ENCODE measurements at places on chromosomes 4 and X.
A peak's percentile ranks its signal among the peaks of the same experiment; 100 is the strongest.

- no peak for DNase-seq
These were observed 48.0 kb downstream of the CXXC4 start for GRCh38 chr4:104446431-104447278.

GRCh38 chr4:9925750-9926439 is 95.4 kb downstream of the SLC2A9 start:
- DNase-seq: no peak

GRCh38 chrX:10360116-10360515 is 203.3 kb downstream of the CLCN4 start:
- no peak for DNase-seq

DNA sequence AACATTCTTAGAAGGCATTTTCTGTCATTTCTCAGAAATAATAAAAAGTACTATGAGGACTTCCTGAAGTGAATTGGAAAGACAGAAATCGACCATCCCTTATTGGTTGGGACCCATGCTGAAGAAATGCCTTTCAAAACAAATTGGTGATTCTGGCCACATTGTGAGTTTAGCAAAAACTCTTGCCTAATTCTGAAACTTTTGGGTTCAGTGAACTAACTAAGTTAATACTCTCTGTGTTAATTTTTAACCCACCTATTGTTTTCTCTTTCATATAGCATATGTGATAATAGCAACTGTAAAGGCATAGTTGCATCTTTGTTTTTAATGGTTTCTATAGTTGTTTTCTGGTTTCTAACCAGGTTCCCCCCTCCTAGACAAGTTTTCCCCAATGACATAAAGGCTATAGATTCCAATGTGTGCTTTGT is 129.3 kb upstream of the FAT1 start:
- no peak for DNase-seq

DNA sequence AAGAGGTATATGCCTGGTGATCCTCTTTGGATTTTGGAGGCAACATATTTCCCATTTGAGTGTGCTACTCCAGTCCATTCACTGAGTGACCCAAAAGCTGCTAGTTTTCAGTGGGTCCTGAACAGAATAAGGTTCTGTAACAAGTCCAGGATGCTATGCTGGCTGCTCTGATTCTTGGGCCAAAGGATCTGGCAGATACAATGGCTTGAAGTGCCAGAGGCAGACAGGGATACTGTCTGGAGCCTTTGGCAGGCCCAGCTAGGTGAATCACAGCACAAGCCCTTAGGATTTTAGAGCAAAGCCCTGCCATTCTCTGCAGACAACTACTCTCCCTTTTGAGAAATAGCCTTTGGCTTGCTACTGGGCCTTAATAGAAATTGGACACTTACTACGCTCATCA is 40.6 kb downstream of the DCHS2 start:
- no peak for DNase-seq

- DNase-seq: no peak
These were observed 68.0 kb upstream of the MAGEA10 start for GRCh38 chrX:152206426-152206825.

GRCh38 chr4:82780752-82781231 is 17.8 kb downstream of the SCD5 start:
- DNase-seq: peak; percentile 81
